ENCODE measurements at places on chromosomes 1 and 21. TPM values are rescaled to one million over a fixed set of nuclear protein-coding genes. Genes with fewer than 3 reads are reported as not detected.

- no peak for DNase-seq
Measured at GRCh38 chr21:25890001-25890400, 155.2 kb downstream of the GABPA start.

TMEM39B gene
- total RNA-seq: 4.7 TPM

DNA sequence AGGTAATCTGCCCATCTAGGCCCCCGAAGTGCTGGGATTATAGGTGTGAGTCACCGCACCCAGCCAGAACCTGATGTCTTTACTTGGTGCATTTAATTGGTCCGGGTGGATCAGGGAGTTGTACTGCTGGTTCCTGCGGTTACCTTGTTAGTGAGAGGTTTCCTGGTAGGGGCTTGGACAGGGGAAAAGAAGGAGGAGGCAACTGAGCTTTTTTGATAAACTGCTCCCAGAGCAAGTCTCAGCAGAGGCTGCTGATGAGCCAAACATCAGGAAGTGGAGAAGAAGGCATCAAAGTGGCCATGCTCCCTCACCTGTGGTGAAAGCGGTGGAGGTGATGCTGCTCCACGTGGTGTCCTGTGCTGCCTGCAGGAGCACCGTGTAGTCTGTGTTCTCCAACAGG is 161.5 kb upstream of the KIAA0040 start:
- DNase-seq: no peak

CD53 gene
- total RNA-seq: not detected

LDLRAD2 gene
- total RNA-seq: not detected

IL20 gene
- total RNA-seq: not detected

DNA sequence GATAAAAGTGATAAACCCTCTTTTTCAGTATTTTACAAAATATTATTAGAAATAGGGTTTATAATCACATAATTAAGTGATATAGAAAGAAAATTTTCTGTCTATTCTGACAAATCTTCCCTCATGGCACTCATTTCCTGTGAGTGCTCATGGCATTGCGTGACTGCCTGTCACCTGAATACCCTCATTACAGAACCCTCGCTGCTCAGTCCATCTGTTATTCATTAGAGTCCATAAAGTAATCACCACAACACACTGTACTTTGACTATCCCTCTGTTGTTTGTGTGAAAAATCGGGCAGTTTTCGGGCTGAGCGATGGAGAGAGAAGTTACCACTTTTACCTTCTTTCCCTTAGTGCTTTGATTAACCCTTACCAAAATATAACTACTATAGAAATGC is 100.4 kb upstream of the BRINP3 start:
- DNase-seq: no peak

DNA sequence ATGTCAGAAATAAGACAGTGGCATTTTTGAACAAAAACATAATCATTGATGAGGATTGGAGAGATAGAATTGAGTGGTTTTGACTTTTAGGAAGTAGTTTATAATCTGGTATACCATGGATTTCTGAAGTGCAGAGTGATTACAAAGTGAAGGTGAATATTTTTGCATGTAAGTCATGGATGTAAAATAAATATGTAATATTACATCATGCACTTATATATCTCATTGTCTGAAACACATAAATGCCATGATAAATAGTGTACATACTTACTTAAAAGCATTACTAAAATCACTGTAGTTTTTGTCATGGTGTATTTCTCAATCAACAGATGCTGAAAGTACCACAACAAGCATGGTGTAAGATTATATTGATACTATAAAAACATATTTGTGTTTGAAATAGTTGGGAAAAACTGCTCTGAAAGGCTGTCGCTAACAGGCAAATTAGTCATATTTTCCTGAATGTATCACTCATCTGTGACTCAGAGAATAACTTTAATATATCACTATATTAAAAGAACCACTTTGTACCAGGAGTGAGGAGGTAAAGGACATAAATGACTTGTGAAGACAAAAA is 24.8 kb upstream of the RGS18 start:
- peak; percentile 6 for DNase-seq

DNA sequence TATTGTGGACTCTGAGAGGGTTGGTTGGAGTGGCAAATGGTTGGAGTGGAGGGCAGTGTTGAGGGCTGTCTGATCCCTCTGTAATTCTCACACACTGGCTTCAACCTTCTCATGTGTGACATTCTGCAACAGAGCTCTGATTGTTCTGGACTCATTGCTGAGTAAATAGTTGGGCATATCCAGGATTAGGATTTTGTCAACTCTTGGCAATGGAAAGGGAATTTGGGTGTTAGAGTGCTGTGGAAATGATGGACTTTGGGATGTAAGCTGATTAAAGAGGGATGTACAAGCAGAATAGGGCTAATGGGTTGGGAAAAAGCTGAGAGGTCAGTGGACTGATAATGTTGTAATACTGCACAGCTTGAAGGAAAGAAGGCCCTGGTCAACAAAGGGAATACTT is 16.5 kb downstream of the TLCD4 start:
- no peak for DNase-seq

DNA sequence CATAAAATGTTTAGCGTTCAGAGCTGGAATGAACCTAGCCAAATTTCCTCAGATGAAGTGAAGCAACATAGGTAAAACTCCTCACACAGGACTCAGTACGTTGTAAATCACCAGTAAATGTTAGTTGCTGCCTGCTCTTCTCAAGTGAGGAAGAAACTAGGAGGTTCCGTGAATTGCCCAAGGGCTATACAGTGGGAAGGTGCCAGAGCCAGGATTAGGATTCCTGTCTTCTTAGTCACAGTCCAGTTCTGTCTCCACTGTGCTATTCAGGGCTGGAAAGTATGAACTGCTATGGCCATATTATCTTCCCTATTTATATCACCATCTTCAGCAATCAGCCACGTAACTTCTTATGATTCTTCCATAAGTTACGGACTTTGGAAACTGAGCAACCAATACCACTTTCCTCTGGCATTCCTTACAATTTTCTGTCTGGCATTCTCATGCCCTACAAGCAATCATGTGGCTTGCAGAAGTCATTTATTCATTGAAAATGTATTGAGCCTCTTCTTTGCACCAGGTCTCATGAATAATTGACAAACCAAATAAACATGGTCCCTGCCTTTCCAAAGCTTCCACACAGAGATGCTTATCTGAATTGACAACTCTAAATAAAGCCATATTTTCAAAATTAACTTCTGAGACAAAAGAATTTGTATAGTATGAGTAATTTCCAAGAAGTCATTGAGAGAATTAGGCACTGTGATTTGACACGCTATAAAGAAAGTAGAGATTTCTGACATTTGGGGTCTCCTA is 271.6 kb upstream of the SGIP1 start:
- DNase-seq: peak; percentile 77

GRCh38 chr1:157948312-157949073 is 45.0 kb upstream of the KIRREL1 start:
- DNase-seq: peak; percentile 65

LCE2A gene
- total RNA-seq: not detected
